ENCODE measurements at places on chromosomes 1 and 21. TPM values are rescaled to one million over a fixed set of nuclear protein-coding genes. Genes with fewer than 3 reads are reported as not detected.

Gene TARS2
- 13.5 TPM for total RNA-seq

Gene TXLNA
- total RNA-seq = 57.8 TPM

Gene MYCL
- 3.8 TPM for total RNA-seq

Gene ATXN7L2
- 2.0 TPM for total RNA-seq

Gene FCRLA
- 0.45 TPM for total RNA-seq

Gene STPG1
- total RNA-seq = 2.3 TPM

Gene SERPINC1
- not detected for total RNA-seq

Gene PLK3
- total RNA-seq = 43.7 TPM

Gene TBX15
- 20.9 TPM for total RNA-seq

Gene ZBTB7B
- 14.1 TPM for total RNA-seq

Gene RGS16
- total RNA-seq = 0.30 TPM

Gene PLPPR5
- total RNA-seq = not detected

Gene TMEM125
- total RNA-seq = 0.15 TPM

Gene KRTAP13-1
- total RNA-seq = not detected

Gene IL20
- total RNA-seq = not detected

Gene NHLH2
- not detected for total RNA-seq

Gene AIM2
- total RNA-seq = not detected

Gene DCST2
- not detected for total RNA-seq

Gene ADIPOR1
- total RNA-seq = 94.3 TPM

Gene SLC1A7
- total RNA-seq = 0.23 TPM

Gene CASQ1
- not detected for total RNA-seq
